ENCODE measurements at places on chromosomes 16 and 17.

DNA sequence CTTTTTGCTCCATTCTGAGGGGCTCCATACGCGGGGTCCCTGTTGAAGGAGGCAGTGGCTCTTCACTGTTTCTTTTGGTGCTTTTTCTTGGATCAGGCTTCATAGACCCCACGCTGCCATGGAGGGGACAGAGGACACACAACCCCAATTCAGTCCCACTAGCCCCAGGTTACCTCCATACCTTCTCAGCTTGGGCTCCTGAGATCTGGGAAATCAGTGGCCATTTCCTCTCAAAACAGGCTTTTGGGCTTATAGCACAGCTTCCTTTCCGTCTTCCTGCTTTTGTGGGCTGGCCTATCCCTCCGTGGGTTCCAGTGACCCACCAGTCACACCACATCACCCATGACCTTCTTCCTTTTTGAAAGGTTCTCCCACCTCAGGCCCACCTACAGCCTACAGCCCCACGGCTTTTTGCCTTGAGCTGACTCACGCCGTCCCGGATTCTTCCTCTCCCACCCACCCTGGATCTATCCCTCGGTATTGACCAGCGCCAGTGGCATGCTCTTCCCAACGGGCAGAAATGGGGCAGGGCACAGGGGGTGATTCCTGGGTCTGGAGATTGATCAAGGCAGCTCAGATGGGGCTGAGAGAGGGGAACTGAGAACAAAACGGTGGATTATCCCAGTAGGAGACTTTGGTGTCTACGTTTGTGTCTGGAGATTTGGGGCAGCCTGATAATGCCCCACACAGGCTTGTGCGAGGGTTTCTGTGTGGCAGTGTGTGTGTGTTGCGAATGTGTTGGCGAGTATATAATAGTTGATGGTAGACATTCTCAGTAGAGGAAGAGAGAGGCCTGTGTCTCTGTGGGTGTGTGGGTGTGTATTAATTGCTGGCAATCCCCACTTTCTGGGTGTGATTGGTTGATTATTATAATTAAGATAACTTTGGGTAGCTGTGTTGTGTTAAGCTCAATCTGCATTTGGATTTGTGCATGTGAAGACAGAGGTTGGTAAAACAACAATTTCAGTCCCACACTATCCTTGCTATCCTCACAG is 3.8 kb downstream of the TBX21 start:
- no peak for DNase-seq

DNA sequence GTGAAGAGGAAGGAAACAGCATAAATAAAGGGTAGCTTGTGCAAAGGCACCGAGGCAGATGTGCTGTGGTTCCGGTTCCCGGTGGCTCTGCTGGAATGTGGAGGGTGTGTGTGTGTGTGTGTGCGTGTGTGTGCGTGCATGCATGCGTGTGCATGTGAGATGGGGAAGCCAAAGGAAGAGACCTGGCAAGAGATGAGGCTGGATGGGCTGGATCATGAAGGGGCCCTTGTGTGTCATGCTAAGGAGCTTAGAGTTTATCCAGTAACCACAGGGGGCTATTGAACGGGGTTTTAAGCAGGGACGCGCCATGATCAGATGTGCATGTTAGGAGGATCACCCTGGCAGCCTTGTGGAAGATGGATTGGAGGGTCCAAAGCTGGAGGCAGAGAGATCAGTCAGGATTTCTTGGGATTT is 8.3 kb downstream of the WSCD1 start:
- no peak for DNase-seq

DNA sequence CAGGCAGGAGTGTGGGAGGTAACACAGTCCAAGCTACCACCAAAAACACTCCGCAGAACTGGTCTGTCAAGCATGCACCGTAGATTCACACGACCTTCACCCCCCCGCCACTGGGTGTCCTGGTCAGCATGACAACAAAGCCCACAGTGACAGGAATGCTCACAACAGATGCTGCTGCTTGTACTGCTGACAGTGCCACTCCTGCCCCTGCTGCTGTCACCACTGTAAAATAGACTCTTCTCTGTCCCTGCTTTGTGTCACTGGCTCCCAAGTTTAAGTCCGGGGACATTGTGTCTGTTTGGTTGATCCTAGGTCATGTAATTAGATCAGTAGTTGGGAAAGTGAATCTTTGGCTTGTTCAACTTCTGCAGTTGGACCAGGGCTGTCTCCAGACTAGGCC is 7.0 kb upstream of the ODF4 start:
- DNase-seq = no peak

GRCh38 chr17:19650826-19651225 is 2.3 kb downstream of the ALDH3A2 start:
- no peak for DNase-seq

DNA sequence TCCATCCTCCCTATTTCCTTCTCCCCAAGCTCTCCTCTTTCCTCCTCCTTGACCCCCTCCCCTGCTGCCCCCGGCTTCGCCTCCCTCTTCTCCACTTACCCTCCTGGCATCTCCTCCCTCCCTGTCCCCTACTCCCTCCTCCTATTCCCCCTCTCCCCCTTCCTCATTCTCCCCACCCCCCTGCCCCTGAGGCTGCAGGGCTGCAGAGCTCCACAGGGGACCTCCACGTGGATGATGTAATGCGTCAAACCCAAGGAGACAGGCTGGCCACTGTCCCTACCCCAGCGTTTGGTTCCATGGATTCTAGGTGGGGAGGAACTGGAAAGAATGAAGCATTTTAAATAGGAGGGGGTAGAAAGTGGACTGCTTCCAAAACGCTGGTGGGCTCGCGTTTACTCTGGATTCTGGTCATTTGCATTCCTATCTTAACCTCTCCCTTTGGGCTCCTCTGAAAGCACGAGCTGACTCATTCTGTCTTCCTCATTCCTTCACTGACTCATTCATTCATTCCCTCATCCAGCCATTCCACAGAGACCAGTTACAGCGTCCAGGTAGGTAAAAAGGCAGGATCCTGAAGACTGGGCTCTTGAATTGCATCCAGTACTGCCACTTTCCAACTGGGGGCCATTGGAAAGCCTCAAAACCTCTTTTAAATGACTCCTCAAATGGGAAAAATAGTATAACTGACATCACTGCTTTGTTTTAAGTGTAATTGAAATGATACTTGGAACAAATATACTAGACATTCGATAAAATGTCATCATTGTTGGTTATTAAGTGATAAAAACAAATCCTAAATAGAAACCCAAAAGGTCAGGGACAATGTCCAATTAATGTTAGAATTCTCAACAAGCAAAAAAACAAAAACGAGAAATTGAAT is 943 bp upstream of the COTL1 start:
- no peak for DNase-seq

DNA sequence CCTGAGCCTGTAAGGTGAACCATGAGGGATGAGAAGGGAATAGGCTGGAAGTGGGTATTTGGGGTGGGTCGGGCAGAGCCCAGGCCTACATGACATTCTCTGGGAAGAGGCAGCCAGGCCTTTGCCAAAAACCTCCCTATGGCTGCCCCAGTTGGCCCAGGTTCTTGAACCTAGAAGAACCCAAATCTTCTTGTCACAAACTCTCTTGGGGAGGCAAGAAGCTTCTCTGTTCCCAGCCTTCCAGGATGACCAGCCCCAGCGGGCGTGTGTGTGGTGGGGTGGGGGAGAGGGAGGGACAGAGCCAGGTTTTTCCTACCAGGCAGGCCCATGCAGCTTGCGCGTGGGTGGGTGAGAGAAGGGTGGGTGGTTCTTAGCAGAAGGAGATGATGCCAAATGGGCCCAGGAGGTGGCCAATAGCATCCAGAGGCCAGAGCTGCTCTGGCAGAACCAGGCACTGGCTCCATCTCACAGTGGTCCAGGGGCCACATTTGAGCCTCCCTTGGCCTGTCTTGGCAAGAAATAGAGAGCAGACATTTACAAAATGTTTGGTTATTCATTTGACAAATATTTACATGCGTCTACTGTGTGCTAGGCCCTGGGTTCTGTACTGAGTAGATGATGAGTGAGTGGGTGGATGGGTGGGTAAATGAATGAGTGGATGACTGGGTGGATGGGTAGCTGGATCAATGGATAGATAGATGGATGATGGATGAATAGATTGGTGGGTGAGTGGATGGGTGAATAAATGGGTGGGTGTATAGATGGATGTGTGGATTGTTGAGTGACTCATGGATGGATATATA is 44.3 kb upstream of the PLCG2 start:
- DNase-seq = no peak

- no peak for DNase-seq
These were observed 89.8 kb downstream of the HIC1 start for GRCh38 chr17:2144701-2145100.

- no peak for DNase-seq
These were observed 15.2 kb downstream of the EMP2 start for GRCh38 chr16:10565167-10565566.

- DNase-seq = no peak
These were observed 48.1 kb upstream of the ADORA2B start for GRCh38 chr17:15896834-15897233.

GRCh38 chr17:80328634-80329380 is 68.2 kb downstream of the RNF213 start:
- no peak for DNase-seq

DNA sequence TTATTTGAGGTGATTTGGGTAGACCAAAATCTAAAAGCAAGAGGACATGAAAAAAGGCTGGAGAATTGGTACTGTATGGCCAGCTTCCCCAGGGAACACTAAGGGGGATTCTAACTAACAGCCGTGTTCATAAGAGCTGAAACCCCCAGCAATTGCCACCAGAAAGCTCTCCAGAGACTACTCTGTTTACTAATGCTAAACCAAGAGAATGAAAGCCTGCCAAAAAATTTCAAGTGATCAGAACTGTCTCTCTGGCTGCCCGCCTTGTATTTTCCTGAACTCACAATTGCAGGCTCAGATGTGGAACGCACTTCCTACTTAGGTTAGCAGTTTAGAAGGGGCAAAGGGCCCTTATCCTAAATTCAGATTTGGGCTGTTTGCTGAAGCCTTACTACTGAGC is 24.1 kb downstream of the MYH10 start:
- no peak for DNase-seq

GRCh38 chr17:62626719-62627218 is 701 bp upstream of the MRC2 start:
- no peak for DNase-seq

DNA sequence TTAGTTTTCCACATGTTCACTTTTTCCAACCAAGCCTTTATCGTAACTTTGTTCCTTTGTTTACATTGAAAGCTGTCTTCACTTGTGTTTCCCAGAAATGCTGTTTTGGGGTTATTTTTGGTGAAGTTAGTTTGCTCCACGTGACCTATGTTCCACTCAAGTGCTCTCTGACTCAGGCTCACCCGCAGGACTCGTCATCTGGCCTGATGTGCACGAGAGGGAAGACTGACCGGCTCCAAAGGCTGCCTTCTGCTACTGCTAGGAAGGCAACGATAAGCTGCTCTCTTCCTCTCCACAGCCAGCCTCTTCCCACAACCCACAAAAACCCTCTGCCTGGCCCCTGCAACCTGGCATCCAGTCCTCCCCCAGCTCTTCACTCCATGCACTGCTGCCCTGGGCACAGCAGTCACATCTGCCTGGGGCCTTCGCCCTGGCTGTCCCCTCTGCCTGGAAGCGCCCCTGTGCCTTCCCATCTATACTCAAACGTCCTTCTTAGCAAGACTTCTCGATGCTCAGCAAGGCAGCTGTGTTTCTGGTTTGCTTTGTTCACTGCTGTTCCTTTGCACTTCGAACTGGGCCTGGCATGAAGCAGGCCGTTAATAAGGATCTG is 28.0 kb downstream of the ZCCHC14 start:
- DNase-seq = no peak

GRCh38 chr16:22765479-22765878 is 48.5 kb upstream of the HS3ST2 start:
- DNase-seq = no peak

- DNase-seq = no peak
These were observed 149.2 kb upstream of the TBX2 start for GRCh38 chr17:61250335-61250890.

DNA sequence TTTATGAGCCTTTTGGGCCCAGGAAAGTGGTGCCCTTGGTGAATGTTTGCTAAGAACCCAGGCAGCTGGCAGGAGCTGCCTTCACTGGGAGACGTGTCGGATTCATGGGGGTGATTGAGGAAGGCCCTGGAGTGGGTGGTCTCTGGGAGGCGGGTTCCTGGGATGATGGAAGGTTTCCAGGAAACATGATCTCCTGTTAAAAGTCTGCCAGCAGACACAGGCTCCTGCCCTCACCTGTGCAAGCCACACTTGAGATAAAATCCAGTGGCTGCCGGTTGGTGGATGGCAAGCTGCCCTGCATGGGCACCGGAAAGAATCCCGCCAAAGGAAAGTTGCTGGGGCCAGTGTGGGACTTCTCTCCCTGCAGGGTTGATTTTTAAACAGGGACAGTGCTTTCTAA is 189.0 kb upstream of the CIBAR2 start:
- no peak for DNase-seq

DNA sequence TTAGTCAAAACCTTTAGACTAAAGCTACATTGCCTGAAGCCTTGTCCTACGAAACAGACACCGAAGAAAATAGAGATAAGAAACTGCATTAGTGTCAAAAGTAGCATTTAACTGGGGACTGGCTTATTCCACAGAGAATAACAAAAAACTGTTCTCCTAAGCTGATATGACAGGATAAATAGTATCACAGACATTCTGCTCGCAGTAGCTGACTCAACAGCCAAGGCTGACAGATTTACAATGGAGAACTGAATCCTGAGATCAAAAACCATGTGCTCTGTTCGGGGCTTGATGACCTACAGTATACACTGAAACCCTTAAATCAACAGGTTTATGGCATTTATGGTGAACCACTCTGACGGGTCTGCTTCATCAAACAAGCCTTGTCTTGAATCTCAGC is 25.5 kb downstream of the ADAMTS18 start:
- no peak for DNase-seq

GRCh38 chr16:88264641-88265285 is 118.0 kb upstream of the ZNF469 start:
- no peak for DNase-seq

- DNase-seq = no peak
These were observed 30.4 kb downstream of the MBTPS1 start for GRCh38 chr16:84086341-84086740.

DNA sequence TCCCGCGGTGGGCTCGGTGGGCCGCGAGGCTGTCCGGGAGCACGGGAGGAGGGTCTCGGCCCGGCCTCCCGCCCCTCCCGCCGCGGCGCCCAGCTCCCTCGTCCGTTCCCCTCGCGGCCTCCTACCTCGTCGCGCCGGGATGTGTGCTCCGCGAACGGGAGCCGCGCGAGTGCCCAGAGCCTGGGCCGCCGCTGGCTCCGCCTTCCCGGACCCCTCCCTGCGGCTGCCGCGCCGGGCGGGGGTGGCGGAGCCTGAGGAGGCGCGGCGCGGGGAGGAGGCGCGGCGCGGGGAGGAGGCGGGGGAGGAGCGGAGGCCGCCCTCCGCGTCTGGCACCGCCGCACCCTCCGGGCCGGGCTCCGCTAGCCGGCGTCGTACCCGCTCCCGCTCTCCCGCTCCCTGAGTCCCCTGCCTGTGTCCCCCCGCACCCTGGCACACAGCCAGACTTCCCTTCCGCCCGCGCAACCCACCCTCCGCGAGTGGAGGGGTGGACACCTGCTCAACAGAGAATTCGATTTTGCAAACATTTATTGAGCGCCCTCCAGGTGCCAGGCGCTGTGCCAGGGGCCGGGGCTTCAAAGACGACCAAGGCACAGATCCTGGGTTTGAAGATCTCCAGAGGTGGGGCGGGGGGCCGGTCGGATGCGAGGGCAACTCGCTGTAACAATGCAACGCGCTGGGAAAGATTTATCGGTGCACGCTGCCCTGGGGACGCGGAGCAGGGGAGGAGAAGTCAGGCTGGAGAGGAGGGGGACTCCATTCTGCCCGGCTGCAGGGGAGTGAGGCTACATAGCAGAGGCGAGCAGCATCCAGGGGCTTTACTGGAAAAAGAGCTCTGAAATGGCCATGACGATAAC is at the start of gene MPP3:
Gene MPP3 (minus strand): TSS at position 171 of the 854 bp plus-strand sequence. CDS start 1,240 bp downstream, outside the sequence.
- DNase-seq = no peak

- DNase-seq = no peak
These were observed 949 bp upstream of the SPAG7 start for GRCh38 chr17:4968486-4969046.
